Stimulated activated CD4-positive, alpha-beta T cell treated with anti-CD3 and anti-CD28 coated beads, Interleukin-1b, Interleukin-23, amount 100 ng/mL, for 24 hours (primary cell): ENCODE measurements at places on chromosomes 7 and 10.

GRCh38 chr10:123755061-123755460, 88.9 kb downstream of the GPR26 start:
- DNase-seq: no peak

- DNase-seq: no peak
Measured at GRCh38 chr7:132226046-132226956, 350.0 kb downstream of the PLXNA4 start.

DNA sequence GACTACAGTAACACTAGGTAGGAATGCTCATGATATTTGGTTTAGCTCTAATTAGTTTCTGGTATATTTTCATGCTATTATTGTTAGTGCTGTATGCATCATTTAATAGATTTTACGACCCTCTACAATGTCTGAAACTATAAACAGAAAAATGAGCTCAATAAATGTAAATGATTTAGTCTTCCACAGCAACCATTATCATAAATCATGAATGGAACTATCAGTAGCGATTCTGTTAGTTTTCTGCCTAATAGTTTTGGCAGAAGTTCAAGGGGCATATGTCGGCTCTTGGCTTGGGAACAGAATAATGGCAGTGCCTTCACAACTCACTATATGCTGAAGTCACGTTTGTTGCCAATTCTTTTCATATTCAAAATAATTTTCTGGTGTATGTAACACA, 494.8 kb downstream of the PARD3 start:
- no peak for DNase-seq

GRCh38 chr10:30207485-30208052, 141.5 kb downstream of the MTPAP start:
- no peak for DNase-seq

DNA sequence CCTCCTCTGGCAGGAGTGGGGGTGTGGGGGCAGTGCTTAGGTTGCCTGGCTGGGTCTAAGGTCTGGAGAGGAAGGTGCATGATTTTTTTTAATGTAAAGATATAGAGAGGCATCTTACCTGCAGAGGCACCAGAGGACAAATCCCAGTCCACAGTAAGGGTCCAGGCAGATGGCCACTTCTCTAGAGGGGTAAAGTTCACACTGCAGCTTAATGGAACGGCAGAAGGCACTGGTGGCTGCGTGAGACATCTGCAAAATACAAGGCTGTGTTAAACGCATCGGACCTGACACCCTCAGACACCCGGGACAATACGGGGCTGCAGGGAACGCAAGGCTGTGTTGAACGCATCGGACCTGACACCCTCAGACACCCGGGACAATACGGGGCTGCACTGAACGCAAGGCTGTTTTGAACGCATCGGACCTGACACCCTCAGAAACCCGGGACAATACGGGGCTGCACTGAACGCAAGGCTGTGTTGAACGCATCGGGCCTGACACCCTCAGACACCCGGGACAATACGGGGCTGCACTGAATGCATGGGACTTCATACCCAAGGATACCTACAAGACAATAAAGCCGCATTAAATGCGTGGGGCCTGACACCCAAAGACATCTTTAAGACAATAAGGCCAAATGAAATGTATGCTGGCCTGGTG, 206.0 kb downstream of the ZMYND11 start:
- DNase-seq: no peak
